NCI-H2107 (cell line): ENCODE measurements at places on chromosomes 1 and 21.
A peak's percentile ranks its signal among the peaks of the same experiment; 100 is the strongest.

DNA sequence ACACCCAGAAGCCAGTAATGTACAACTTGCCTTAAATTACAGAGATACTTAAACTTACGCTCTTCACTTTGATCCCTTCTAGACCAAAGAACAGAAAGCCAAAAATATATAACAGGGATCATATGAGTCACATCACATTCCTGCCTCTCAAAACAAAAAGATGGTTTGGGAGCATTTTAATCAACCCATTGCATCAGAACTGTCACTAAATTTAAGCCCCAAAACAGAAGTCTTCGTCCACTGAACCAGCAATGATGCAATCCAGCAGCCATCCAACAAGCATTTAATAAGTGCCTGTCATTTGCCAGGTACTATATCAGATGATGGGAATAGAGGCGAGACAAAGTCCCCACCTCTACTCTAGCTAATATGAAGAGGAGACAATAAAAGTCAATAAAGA is 42.7 kb upstream of the GLIS1 start:
- DNase-seq: no peak

DNA sequence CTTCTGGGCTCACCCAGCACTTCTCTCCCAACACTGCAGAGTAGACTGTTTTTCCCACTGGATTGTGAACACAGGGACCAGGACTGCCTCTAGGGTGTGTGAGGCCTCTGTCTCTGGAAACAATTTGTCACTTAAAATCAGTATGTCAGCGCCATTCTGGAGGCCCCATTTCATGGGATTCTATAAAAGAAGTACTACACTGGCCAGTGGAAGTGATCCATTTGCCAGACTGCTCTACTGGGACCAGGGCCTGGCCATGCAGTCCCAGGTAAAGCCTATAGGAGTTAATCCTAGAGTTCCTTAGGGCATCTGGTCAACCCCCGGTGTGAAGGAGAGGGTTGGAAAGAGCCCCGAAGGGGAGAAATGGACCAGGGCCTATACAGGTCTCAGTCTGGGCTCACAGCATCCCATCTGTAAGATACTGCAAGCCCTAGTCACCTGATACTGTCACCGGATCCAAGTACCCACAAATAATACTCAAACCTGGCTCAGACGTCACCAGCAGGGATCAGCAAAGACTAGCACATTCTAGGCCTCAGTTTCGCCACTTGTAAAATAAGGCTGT is 245.0 kb downstream of the FOXD2 start:
- DNase-seq: no peak

GRCh38 chr1:88541596-88541995 is 142.5 kb upstream of the PKN2 start:
- DNase-seq: no peak

DNA sequence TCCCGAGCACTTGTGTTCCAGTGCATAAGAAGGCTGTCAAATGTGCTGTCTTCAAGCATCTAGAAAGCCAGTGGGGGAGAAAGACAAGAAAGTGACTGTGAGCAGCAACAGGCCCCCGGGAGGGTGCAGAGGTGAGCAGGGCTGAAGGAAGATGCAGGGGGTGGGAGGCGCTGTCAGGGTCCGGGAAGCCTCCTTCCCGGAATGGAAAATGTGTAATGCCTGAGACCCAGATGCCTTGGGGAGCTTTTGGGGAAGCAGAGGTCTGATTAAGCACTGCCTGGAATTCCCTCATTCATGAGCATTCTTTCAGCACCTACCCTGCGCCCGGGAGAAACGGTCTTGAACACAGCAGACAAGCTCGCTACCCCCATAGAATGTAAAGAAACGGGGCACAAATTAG is 1.3 kb downstream of the NPHP4 start:
- no peak for DNase-seq

GRCh38 chr1:151809985-151810556 is 4.9 kb upstream of the LINGO4 start:
- DNase-seq: no peak

- no peak for DNase-seq
Observed at GRCh38 chr1:114207635-114208034, 54.0 kb upstream of the SYT6 start.

DNA sequence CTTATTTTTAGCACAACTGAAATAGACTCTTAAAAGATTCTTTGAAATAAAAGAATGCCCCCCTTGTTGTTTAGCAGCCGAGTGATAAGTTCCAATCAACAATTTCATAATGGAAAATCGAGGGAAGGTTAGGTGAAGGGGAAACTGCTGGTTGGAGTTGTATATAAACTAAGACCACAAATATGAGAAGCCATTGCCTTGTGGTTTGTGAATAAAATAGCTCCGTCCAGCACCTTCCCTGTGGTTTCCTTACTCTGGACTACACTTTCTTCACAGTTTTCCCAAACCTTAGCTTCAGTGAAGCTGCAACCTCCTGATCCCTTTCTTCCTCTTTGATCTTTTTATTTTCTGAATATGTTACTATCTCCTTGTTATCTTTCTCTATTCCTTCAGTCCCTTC is 6.7 kb upstream of the RAB3GAP2 start:
- no peak for DNase-seq

DNA sequence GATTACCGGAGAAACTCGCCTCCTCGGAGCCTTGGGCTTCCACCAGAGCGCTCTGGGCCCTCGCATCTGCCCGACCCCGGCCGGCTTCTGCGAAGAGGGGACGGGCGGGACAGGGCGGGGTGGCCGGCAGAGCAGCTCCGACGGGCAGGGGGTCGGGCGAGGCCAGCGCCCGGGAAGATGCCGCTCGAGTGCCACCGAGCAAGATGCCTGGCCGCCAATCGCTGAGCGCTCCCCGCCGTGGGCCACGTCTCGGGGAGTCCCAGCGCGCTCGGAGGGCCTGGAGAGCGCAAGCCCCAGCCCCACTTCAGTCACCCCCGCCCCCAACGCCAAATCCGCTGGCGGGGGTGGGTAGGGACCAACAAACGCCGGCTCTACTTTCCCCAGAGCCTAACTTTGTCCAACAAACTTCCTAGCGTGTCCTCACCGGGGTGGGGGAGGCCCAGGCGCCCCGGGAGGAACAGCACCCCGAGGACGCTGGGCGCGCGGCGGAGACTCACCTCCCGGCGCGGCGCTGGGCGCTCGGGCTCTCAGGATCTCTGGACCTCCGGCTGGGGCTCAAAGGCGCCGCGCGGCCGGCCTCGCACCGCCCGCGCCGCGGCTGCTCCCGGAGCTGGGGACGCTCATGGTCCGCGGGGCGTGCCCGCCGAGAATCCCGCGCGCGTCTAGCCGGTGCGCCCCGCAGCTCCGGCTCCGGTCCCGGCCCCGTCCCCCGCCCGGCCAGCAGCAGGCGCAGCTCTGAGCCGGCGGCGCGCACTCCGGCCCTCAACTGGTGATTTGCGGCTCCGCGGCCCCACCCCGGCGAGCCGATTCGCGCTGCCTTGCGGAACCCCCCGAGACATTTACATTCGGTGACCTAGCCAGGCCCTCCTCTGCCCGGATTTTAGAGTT is at the start of gene BCAR3:
Gene BCAR3 (minus strand): TSS at position 737 of the 888 bp plus-strand sequence. CDS start 6,907 bp downstream, outside the sequence.
- DNase-seq: peak; percentile 79

- DNase-seq: peak; percentile 90
Observed at GRCh38 chr1:175129997-175130648, 62.5 kb downstream of the KIAA0040 start.

GRCh38 chr21:34675871-34676270 is 7.1 kb downstream of the CLIC6 start:
- no peak for DNase-seq

DNA sequence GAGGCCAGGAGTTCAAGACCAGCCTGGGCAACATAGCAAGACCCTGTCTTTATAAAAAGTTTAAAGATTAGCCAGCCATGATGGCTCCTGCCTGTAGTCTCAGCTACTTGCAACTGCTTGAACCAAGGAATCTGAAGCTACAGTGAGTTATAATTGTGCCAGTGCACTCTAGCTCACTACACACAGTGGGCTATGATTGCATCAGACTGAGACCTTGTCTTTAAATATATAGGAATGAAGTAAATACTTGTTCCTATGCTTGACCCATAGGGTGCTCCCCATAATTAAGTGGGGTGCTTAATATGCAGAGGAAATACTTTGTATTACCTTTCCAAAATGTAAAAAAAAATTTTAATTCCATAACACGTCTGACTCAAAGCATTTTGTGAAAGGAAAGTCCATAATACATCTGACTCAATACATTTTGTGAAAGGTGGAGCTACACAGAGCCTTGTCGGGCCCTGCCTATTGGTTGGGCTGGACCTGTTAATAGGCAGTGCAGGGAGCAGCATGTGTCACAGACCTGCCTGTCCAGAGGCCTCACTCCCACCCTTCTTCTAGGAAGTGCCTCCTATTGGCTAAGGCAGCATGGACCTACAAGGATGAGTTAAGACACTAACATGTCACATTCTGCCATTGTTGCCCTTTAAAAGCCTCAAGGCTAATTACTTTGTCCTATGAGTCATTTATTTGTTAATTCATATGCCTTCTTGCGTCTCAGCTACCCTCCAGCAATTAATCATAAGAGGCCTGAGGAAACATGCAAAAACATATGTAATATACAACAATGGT is 33.6 kb downstream of the CD58 start:
- DNase-seq: no peak

DNA sequence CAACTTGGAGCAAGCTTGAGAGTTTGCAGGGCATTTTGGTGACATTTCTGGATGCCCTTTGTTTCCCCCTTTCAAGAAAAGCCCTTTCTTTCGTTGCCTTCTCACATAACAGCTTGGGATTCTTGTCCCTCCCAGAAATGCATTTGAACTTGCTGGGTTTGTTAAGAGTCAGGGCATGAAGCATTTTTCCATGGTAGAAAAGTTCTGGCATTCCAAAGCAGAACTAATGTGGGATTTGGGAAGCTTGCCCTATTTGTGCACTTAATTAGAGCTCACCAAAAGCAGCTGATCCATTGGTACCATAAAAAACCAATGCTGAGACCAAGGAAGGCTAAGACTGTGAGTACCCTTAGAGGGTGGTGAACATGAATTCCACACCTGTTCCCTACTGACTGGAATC is 99.8 kb upstream of the HOOK1 start:
- no peak for DNase-seq

DNA sequence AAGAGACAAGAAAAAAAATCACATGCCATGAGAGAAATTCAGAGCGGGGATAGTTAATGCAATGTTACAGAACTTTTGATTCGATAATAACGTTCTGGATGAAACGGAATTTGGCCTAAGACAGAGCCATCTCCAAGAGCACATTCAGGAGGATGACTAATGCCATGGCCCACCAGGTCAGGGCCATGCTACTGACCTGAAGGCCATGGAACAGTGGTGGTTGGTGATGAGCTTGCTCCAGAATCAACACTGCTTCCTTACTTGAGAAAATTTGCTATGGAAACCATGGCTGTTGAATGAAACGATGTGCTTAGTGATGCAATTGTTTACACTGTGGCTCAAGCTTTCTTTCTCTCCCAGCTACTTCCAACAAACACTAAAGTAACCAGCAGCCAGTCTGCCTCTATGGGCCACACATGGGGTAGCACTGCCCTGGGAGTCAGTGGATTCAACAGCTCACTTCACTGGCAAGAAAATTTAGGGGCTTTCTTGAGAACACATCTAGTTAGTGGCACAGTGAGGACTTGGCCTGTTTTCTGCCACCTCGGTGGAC is 299.1 kb downstream of the PCP4 start:
- no peak for DNase-seq

DNA sequence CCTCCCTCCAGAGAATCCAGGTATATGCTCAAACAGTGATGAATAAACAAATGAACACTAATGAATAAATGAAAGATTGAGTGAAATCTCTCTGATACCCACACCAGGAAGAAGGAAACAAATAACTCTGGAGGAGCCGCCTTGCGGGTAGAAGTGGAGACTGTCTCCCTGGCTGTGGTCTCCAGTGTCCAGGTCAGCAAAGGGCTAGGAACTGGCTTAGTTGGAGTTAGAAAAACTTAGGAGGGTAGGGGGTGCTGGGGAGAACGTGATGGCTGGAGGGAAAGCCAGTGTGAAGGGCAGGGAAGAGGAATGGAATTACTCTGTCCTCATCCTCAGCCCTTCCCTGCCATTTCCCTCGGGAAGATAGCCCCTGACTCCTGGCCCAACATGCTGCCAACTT is 537 bp downstream of the RHBDL2 start:
- DNase-seq: no peak

GRCh38 chr1:33165209-33165608 is 16.6 kb downstream of the TRIM62 start:
- DNase-seq: no peak

DNA sequence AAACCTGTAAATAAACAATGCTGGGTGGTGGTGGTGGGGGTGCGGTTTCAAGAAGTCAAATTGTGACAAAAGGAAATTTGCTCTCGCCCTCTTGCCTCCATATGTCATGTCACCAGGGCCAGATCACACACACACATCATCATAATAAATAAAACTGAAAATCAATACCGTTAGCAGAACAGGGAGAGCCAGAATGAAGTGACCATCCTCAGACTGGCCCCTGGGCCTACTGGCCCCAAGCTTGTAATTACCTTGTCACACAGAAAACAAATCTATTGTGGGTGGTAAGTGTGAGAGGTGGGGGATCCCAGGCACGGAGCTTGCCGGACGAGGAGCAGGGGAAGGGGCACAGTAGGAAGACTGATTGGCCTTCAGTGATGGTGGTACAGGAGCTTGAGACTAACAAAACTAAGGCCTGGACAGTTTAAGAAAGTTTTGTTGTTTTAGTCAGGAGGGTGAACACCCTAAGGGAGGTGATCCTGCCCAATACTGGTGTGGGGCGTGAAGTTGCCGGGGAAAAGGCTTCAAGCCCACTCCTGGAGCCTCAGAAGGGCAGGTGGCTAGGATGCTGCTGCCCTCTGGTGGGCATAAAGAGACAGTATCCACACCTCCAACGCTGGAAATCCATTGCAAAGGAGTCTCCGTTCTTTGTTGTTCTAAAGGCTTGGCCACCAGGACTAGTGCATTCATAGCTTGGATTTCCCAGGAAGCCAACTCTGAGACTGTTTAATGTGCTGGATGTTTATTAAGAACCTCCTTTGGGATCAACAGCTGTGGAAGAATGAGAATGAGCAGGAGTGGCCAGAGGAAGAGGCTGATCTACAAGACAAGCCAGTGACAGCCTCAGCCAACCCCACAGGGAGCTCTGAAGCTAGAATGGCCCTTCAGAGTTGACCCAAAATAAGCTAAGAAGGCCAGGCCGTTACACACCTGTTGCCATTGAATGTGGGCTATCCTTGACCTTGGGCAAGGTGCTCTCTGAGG is 8.1 kb upstream of the C1orf216 start:
- peak; percentile 68 for DNase-seq

GRCh38 chr1:61222240-61222639 is 139.9 kb downstream of the NFIA start:
- no peak for DNase-seq

- no peak for DNase-seq
Observed at GRCh38 chr1:92822879-92823278, 9.0 kb upstream of the RPL5 start.

- no peak for DNase-seq
Observed at GRCh38 chr1:13435458-13435857, 25.2 kb downstream of the PRAMEF20 start.

DNA sequence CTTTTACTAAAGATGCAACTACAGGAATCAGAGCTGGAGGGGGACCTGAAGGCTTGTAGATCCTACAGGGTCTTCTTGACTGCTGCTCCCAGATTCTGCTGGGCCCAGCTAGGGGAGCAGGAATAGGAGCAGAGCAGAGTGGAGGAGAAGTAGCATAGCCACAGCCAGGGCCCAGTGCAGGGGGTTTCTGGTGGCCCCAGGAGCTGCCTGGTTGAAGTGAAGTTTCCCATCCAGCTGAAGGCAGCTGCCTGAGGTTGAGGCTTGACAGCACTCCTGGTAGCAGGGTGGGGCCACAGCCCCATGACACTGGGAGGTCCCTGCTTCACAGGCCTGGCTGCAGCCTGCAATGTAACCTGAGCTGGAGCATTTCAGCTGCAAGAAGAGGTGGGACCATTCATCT is 2.0 kb upstream of the INPP5B start:
- no peak for DNase-seq
